ENCODE measurements at places on chromosomes 1 and 21.

- DNase-seq, result peak; percentile 4
Observed at GRCh38 chr1:78286686-78287085, 204.1 kb upstream of the PTGFR start.

DNA sequence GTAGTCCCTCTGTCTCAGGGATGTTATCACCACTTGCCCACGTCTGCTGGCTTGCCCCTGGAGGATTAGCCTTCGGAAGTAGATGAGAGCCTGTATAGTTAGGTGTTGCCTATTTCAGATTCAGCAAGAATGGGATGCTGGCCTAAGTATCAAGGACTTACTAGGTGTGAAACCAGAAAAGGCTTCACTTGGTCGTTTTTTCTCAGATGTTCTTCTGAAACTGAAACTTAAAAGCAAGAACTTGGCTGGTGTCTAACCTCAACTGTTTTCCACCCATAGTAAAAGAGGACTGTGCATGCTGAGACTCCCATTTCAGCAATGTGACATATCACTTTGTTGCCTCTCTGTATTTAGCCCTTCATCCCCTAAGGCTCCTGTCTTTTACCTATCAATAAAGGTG is 67.0 kb upstream of the LRRC53 start:
- no peak for DNase-seq

DNA sequence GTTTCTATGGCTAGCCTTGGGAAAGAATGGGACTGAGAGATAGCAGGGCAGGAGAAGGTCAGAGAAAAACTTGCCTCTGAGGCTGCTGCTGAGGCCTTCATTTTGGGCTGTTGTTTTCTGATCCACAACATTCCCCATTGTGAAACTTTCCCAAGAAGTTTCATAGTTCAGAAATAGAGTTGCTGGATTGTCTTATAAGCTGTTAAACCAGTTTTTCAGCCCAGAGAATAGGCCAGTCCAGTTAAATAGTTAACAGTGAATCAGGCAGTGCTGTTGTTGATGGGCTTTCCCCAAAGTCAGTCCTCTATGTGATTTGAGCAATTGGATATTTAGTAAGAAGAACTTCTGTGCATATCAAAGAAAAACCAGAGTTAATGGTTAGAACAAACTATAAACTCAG is 77.0 kb downstream of the C21orf91 start:
- DNase-seq, result no peak

GRCh38 chr1:247273013-247273412 is 17.1 kb downstream of the VN1R5 start:
- DNase-seq, result no peak

GRCh38 chr21:34630536-34631143 is 15.7 kb upstream of the RCAN1 start:
- DNase-seq, result peak; percentile 46

DNA sequence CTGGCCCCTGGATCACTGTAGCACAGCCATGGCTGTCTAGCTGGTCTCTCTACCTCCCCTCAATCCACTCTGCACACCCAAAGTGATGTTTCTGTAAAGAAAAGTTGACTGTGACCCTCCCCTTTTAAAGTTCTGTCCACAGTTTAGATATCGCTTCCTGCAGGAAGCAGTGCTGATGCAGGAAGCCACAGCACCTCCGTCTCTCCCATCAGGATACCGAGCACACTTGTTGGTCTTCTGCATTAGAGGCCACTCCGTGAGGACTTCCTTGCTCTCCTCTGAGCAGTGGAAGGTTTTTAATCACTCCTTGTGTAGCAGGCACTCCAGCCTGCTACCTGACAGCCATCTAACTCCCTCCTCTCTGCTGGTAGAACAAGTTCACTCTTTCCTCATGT is 69.5 kb downstream of the GADD45A start:
- DNase-seq, result no peak

DNA sequence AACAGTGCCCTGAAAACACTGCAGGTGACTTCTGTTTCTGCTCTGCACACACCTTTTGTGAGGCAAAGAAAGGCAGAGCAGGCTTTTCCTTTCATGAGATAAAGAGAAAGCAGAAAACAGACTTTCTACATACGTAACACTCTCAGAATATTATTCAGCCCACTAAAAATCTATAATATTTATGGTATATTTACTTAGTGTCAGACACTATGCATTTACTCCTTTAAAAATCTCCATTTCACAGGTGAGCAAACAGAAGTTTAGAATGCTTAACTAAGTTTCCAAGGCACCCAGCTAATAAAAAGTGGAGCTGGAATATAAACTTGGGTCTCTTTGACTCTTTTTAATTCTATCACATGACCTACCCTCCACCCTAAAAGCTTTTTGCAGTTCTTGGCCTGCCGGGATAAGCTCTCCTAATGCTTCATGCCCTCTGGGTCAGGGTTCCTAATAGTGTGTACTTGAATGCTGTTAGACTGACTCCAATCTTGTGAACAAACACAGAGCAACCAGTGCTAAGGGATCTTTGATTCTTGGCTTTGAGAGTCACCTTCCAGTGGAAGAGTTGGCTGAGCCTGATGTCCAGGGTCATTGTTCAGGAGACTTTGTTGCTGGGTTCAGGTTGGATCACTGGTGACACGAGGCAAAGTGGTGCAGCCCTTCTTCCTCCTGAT is 27.2 kb downstream of the PROK1 start:
- DNase-seq, result no peak

DNA sequence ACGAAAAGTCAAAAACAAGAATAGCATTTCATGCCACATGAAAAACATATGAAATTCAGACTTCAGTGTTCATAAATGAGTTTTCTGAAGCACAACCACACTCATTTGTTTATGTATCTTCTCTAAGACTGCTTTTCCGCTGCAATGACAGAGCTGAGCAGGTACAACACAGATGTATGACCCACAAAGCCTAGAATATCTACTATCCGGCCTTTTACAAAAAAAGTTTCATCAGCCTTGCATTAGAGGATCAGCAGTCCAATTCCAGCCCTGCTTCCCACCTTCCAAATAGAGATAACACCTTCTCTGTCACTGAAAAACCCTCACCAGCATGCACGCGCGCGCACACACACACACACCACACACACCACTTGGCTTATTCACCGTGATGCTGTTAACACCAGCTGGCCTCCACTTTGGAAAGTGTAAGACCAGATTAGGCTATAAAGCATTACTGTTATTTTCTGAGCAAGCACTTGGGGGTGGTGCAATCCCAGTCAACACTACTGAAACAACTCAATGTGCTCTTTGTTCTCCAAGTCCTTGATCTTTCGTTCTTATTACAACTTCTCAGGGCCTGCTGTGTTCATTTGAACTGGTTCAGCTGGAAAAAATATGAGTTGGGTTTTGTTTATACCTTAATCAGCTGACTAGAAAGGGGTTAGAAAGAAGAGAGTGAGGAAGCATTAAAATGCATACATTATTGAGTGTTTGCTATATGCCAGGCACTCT is 90.0 kb downstream of the GLUL start:
- no peak for DNase-seq

- DNase-seq, result no peak
Observed at GRCh38 chr1:186550832-186551231, 89.9 kb upstream of the PDC start.

DNA sequence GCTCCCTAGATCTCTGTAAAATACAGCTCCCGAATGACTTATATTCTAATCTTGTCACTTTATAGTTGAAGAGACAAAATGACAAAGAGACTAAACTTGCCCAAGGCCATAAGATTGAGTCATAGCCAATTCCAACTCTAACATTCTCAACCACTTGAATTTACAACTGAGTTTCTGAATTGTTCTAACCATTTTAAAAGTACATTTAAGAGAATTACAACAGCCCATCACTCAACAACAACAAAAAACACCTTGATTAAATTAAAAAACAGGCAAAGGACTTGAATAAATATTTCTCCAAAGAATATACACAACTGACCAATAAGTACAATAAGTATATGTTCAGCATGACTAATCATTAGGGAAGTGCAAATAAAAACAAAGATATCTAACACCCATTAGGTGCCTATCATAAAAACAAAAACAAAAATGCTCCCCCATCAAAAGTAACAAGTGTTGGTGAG is 8.7 kb upstream of the ADCY10 start:
- no peak for DNase-seq

DNA sequence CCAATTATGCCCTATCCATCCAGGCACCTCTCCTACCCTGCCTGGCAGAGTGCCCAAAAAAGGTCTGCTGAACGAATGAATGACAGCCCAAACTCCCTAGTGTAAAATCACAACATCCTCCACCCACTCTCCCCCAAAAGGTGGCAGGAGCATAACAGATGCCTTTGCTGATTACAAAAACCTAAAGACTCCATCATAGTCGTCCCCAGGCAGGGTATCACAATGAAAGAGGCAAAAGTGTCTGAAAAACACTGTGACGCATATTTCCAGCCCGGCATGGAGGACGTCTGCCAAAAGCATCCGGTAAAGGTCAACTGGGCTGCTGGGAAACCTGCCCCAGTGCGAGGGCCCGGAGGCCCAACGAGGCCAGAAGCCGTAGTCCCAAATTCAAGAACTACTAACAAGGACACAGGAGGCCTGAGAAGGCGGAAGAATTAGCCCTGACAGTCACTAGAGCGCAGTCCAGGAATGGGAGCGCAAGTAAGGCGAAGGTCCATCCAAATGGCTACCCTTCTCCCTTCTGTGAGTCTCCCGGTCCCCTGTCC is 576 bp downstream of the SMIM12 start:
- no peak for DNase-seq

GRCh38 chr1:235142991-235143390 is 14.4 kb upstream of the TOMM20 start:
- no peak for DNase-seq

DNA sequence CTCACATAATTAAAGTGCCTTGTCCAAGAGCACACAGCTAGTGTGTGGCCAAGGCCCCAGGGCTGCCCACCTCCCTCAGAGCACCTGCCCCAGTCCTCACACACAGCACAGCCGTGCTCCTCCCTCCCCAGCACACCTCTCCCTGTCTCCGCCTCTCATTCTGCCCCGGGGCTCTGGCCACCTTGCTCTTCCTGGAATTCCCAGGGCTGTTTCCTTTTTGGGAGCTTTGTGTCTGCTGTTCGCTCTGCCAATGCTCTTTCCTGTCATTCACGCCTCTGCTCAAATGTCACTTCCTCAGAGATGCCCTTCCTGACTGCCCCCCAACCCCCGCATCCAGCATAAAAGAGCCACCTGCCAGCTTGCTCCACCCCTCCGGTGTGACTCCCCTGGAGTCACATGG is 13.3 kb downstream of the SLC6A17 start:
- no peak for DNase-seq

DNA sequence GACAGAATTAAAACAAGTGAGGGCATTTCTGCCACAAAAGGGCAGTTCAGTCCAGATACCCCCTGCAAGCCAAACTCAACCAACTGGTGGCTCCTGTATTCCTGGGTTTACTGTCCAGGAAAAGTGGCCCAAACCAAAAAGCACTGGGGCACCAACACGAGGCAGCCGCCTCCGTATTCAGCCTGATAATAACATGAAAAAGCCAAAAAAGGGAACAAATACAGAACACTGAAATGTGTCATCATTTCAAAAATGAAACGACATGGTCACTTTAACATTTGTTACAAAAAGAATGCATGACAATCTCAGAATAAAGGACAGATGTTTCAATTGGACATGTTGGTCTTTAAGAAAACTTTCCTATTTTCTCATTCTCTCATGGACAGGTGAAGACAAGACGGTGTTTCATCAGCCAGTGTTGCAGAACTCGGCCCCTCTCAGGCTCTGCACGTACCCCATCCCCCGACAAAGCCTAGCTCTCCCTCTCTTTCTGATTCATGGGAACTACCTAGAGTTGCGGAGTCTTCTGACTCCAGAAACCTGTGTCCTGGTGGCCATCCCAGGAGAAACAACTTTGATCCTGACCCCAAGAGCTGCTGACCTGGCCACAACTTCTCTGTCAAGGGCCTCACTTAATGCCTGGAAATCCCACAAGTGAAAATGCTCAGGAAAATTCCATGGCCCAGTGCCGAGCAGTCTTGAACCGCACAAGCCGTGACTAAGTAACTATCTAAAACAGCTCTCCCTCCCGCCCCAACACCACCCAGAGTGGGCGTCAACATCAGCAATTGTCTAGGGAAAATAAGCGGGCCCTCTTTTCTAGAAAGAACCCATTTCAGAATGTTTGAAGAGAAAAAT is 27.1 kb downstream of the ZBTB17 start:
- no peak for DNase-seq

- no peak for DNase-seq
Observed at GRCh38 chr1:182639330-182639729, 35.1 kb upstream of the RGS16 start.

- peak; percentile 5 for DNase-seq
Observed at GRCh38 chr1:241156231-241156965, 200.6 kb downstream of the RGS7 start.

DNA sequence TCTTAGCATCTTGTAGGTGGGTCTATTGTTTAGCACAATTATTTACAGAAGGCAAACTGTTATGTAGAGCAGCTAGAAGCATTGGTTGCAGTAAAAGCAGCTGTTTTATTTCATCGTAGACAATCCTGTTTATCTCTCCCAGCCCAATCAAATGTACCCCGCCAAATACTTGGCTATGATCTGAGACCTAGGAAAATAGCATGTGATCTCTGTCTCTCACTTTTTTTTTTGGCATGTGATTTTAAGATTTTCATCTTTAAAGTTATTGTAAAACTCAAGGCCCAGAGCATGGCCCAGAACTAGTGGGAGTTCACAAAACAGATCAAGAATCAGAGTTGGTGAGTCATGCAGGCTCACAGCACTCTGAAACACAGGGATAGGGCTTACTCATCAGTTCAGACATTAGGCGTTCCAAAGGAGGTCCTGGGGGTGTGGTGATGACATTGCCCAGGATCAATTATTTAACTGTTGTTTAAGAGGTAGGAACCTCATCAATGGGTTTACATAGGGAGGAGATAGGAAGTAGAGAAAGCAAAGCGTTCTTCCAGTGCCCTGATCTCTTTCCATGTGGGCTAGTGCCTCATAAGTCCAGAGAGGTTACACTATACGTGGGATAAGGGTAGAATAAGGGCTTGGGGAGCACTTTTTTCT is 40.2 kb downstream of the TBX19 start:
- DNase-seq, result no peak

GRCh38 chr1:14915356-14916054 is 238.0 kb upstream of the TMEM51 start:
- peak; percentile 32 for DNase-seq

DNA sequence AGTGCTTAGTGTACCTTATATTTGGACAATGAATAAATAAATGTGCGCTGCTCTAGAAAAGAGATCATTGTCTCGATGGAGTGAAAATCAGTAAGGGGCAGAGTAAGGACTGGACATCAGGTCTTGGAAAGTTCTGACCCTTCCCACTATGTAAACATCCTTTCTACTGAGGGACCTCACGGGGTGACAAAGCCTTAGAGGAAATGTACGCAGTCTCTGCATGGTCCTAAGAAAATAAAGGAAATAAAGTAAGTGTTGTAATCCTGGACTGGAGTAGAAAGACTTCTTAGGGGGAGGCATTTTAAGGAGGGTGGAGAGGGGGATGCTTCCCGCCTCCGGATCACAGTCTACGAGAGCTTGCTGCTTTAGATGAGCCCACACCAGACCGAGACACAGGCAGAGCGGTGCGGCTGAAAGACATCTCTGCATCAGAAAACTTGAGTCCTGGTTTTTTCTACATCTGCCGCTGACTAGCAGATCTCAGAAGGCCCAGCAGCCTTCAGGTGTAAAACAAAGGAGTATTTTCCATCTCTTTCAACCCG is 22.3 kb upstream of the GPR137B start:
- DNase-seq, result no peak

- DNase-seq, result peak; percentile 2
Observed at GRCh38 chr1:7783178-7783711, 846 bp upstream of the PER3 start.

Data from NCI-H460 (cell line).